ENCODE measurements at places on chromosomes 11 and 22.

DNA sequence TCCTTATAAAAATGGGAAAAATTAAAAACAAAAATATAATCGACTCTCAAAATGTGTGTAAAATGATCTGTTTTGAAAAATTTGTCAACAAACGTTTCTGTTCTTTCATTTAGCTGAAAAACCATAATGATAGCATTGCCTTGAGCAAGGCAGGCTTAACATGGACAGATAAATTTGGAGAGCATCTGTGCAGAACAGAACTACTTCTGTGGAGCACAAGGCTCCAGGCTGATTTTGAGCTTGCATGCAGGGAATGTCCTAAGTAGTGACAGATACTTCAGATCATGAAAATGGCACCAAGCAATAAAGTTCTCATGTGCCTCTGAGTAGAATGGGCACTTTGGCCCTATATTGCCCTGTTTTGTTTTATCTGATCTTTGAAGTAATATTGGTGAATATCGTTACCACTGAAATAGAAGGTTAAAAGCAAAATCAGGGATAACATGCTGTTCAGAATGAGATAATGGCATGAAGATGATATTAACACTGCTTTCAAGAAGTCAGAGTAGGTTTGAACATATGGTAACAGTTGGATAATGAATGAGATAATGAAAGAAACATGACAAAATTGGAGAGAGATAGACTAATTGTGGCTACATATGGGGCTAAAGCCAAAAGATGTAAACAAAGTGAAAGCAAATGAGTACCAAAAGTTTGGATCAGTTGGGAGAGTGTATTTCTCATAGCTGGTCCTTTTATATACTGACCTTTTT lies 730.5 kb upstream of the CCDC179 start:
- no peak for DNase-seq

DNA sequence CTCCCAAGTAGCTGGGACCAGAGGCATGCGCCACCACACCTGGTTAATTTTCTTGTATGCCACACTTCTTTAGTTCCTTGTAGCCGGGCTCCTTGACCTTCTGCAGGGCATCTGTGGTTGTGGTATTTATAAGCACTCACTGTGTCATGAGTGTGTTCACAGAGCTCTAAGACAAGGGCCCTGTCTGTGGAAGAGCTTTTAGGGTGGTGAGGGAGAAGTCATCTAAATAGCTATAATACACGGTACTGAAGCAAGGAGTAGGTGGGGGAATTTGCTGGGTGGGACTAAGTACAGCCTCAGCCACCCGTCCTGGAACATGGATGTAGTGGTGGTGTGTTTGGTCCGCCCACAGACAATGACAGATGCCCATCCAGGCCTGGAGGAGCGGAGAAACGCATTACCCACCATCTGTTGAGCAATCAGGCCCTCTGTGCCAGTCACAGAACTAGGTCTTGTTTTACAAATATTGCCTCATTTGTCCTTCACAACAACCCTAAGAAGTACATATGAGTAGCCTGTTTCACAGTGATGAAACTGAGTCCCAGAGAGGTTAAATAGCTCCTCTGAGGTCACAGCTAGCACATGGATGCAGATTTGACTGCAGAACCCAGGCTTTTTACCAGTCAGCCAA lies 10.1 kb downstream of the ACO2 start:
- DNase-seq: peak; percentile 93

DNA sequence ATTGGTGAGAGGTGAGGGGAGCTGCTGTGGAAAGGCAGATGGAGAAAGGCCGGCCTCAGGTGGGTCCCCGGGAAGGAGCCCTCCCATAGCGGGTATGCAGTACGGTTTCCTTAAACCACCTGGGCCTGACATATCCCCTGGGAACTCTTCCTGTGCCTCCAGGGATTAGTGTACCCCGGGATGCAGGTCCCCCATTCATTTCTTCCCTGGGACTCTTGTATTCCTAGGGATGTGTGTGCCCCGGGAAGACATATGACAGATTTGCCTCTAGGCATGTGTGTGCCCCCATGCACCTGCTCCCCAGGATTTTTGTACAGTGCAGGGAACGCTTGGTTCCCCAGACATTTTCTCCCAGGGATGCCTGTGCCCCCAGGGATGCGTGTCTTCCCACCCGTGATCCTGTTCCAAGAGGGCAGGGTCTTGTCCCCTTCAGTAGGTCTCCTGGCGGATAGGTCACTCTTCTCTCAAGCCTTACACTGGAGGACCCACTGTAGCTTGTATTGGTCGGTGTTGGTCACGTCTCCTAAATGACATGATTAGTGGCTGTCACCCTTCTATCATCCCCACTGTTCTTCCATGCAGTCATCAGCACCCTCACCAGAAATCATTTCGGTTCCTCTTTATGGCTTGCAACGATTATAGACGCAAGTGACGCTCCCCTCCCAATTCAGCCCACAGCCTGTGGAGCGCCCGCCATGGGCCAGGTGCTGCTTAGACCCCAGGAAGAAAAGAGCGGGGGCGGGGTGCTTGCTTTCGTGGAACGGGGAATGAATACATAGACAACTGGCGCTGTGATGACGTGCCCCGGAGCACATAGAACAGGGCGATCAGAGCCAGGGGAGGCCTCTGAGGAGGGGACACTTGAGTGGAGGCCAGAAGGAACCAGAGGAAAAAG lies 1.3 kb downstream of the PARVB start:
- peak; percentile 92 for DNase-seq

- DNase-seq: no peak
These were observed 169.7 kb upstream of the TMEM45B start for GRCh38 chr11:129645943-129646342.

DNA sequence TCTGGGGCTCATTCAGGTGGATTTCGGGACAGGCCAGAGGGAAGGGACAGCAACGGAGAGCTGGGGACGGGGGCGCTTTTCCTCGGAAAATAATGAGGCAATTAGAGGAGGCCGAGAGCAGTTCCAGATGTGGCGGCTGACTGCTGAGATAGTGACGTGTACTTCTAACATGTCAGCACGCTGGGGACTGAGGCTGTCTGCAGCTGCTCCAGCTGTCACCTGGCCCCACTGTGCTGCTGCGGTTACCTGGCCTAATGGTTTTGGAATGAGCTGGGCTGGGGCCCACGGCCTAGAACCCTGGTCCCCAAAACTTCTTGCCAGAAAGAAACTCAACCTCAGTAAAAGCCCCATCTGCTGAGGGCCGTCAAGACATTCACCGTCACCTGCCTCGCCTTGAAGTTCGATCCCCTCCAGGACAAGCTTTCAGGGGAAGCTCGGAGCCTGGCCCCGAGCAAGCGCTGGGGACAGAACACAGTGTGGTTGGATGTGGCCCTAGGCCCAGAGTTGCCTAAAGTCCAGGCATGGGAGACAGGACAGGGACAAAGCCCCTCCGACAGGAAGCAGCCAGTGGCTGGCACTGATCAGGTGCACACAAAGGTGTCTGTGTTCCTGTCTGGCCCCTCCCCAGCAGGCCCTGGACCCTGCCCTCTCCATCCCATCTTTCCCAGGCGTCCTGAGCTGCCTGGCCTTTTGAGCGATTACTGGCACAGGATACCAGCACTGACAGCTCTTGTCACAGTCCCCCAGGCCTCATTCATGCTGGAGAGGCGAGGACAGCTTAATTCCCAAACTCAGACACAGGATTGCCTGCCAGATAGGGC lies 22.1 kb downstream of the RPUSD4 start:
- DNase-seq: no peak

DNA sequence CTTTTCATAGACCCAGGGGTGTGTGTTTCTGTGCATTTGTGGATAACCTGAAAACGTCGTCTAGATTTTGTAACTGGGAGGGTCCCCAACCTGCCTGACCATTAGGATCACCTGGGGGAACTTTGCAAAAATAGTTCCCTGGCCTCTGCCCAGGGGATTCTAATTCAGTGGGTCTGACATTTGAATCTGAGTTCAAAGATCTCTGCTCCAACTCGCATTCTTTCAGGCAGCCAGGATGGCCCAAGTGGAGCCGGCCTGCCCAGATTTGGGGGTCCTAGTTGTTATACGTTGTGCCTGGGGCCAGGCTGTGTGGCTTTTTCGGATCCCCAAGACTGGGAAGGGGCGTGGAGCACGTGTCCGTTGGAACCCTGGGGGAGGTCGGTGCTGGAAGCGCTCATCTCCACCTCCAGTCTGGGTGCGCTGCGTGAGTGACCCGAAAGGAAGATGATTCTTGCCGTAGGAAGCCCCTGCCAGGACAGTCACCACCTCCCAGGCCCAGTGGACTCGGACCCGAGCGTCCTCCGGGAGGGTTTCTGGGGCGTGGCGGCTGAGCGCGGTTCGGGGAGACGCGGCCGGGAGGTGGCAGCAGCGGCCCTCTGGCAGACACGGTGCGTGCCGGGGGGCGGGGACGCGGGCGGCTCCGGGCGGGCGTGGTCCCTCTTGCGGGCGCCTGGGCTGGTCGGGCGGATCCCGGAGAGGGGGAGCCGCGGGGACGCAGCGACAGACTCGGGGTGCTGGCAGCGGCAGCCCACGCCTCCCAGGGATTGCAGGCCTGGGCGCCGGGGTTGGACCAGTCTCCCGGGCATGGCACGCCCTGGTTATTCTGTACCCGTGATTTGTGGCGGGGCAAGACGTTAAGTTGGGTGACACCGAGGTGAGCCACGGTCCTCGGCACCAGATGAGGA lies 29.2 kb upstream of the PLET1 start:
- peak; percentile 84 for DNase-seq

DNA sequence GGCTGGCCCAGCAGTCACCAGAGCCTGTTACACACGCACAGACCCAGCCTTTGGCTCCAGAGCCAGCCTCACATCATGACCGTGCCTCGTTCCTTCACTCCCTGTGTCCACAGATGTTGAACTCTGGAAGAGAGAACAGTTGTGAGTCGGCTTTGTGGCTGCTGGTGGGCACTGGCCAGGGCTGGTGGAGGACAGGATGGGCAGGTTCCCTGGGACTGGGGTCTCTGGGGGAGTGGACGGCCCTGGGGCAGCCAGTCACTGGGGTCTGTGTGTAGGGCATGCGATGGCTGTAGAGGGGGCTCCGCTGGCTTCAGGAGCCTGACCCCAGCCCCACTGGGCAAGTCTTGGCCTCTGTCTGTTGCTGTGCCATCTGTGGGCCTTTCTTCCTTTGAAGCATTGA lies 1070.1 kb downstream of the BRD1 start:
- DNase-seq: no peak

DNA sequence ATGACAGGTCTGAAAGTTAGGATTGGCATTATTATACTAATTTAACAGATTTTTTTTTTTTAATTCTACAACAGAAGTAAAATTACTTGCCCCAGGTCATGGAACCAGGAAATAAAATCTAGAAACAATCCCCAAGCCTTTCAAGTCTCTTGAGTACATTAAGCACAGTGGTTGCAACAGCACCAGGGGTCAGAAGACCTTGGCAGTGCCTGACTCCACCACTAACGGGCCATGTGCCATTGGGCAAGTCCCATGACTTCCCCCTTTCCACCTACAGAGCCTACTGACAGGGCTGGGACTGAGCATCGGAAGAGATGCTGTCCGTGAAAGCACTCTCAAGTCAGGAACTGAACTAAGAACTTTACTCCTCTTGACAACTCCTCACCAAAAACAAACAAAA lies 98.6 kb upstream of the AKIP1 start:
- peak; percentile 93 for DNase-seq

DNA sequence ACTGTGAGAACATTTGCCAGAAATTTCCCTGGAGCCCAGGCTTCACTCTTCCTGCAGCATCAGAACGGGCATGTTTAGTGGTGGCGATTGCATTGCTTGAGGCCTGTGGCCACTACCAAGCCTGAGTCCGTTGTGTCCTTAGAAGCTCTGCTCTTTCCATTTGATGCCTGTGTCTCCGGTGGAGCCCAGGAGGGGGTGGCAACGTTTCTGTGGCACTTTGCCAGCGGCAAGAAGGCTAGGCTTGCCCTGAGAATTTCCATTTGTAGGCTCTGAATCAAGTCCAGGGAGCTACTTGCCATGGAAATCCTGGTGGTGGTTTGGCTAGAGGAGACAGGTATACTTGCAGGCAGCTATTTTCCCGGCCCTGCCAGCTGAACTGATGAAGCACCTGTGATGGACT lies 47.1 kb downstream of the ADAMTS8 start:
- no peak for DNase-seq

GRCh38 chr11:7019500-7020182 lies 505 bp downstream of the ZNF214 start:
- DNase-seq: no peak

DNA sequence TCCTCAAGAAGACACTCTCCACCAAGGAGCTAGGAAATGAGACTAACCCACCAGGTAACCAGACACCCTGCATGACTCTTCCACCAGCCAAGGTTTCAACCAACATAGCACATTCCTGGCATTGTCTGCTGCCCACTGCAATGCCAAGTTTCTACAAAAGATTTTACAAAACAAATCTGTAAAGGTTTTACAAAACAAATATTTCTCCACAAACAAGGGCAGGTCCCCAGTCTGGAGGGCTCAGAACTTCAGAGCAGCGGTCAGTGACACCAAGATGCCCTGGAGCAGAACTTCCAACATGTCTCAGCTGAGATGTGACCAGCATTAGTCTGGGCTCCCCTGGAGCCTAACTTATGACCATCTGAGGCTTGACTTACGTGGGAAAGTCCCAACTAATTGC lies 14.0 kb downstream of the GALNT18 start:
- no peak for DNase-seq

- DNase-seq: no peak
These were observed 1132.1 kb upstream of the CNTN5 start for GRCh38 chr11:97888641-97889040.

DNA sequence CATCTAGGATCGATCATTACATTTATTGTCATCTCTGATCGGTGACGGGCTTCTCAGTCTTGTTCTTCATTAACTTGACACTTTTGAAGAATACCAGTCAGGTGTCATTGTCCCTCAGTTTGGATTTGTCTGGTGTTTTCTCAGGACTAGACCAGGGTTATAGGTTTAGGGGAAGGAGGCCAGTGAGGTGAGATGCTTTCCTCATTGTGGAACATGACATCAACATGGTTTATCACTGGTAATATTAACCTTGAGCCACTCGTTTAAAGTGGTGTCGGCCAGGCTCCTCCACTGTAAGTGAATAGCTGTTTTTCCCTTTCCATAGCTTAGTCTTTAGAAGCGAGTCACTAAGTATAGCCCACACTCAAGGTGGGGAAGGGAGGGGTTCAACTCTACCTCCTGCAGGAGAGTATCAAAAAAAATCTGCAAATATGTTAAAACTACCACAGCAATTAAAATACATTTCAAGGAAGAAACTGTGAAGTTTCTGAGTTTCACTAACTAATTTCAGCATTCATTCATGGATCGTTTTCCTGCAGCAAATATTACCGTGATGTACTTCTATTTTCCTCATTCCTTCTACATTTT lies 42.0 kb downstream of the KCNQ1OT1 start:
- DNase-seq: no peak

DNA sequence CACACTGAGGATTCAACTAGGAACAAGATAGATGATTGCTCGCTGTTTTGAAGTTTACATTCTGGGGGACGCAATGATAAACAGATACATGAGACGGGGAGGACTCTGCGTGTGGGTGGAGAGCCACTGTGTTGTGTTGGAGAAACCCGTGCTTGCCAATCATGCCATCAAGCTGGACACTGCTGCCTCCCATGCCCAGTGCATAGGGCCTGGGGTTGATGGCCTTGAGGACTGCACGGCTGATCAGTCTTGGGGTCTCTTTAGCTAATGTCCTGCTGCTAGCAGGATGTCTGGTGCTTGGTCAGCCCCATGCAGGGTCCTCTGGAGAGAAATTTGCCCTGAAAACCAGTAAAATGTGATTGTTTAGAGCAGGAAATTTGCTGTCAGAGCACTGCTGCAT lies 221.2 kb upstream of the B3GAT1 start:
- DNase-seq: no peak

- peak; percentile 90 for DNase-seq
These were observed 1.1 kb downstream of the UBASH3B start for GRCh38 chr11:122656631-122657101.

GRCh38 chr11:28677721-28678120 lies 569.5 kb downstream of the METTL15 start:
- DNase-seq: no peak

GRCh38 chr11:12008790-12009616 lies 577 bp upstream of the DKK3 start:
- no peak for DNase-seq

Measured in suppressor macrophage treated with lipopolysaccharide for 4 hours (primary cell).